ENCODE measurements at places on chromosomes 1 and 21. TPM values are rescaled to one million over a fixed set of nuclear protein-coding genes. Genes with fewer than 3 reads are reported as not detected.

Gene RHD
- not detected for total RNA-seq

Gene LCE3D
- not detected for total RNA-seq

Gene AZIN2
- total RNA-seq: 6.6 TPM

Gene PLPP3
- not detected for total RNA-seq

Gene IVL
- not detected for total RNA-seq

Gene OR2M3
- not detected for total RNA-seq

Gene MRPL37
- total RNA-seq: 76.7 TPM

Gene SPATA46
- total RNA-seq: not detected

Gene GUCA2A
- total RNA-seq: not detected

Gene VSIG8
- not detected for total RNA-seq

Gene GSTM1
- not detected for total RNA-seq

Gene HAO2
- not detected for total RNA-seq

Gene LAD1
- total RNA-seq: not detected

Gene LAPTM5
- 580 TPM for total RNA-seq

Gene TFF3
- total RNA-seq: not detected

Gene PRKCZ
- 12.8 TPM for total RNA-seq

Gene OR2T33
- not detected for total RNA-seq

Gene CD34
- 0.08 TPM for total RNA-seq

Gene PGLYRP3
- total RNA-seq: not detected

Gene TMCC2
- 1.1 TPM for total RNA-seq

Gene NCAM2
- total RNA-seq: not detected

Gene FLG2
- not detected for total RNA-seq

Gene OR2L13
- total RNA-seq: not detected

Gene HP1BP3
- total RNA-seq: 346 TPM

Gene AKR7A3
- 0.53 TPM for total RNA-seq

Gene SERINC2
- not detected for total RNA-seq

Gene TACSTD2
- total RNA-seq: not detected

Gene PHLDA3
- 11.4 TPM for total RNA-seq

Gene LRP8
- 37.3 TPM for total RNA-seq

Gene CSF3R
- total RNA-seq: 0.25 TPM

Gene BCL2L15
- total RNA-seq: 3.7 TPM

Gene GFI1
- total RNA-seq: 39.5 TPM

Gene HEYL
- not detected for total RNA-seq

Gene TRPM2
- total RNA-seq: 37.3 TPM

Gene RAVER2
- total RNA-seq: 0.94 TPM

Gene PLPPR5
- total RNA-seq: not detected

Gene TNFRSF8
- total RNA-seq: 1.3 TPM

Gene ETV3L
- not detected for total RNA-seq

Gene PBX1
- 0.05 TPM for total RNA-seq

Gene ASCL5
- not detected for total RNA-seq

Gene BEST4
- 0.65 TPM for total RNA-seq

Gene BATF3
- total RNA-seq: 6.6 TPM

Gene CD1C
- not detected for total RNA-seq

Gene KIAA1614
- total RNA-seq: not detected

Gene TNFRSF18
- total RNA-seq: 7.6 TPM

Gene KHDC4
- 59.4 TPM for total RNA-seq

Gene ACTN2
- not detected for total RNA-seq

Gene TRAPPC10
- 71.1 TPM for total RNA-seq

Gene OR2L2
- 0.05 TPM for total RNA-seq

Gene FMOD
- total RNA-seq: 0.12 TPM

Gene SRM
- total RNA-seq: 76.2 TPM

Gene TBX15
- not detected for total RNA-seq

Gene RAB13
- total RNA-seq: 1.3 TPM

Gene KPRP
- not detected for total RNA-seq

Gene TTC3
- total RNA-seq: 68.8 TPM

Gene TMCO2
- not detected for total RNA-seq

Gene AGBL4
- not detected for total RNA-seq

Gene PLD5
- not detected for total RNA-seq

Gene C1orf87
- total RNA-seq: not detected

Gene ADORA3
- 0.10 TPM for total RNA-seq
